ENCODE measurements at places on chromosomes 13 and 19.

- no peak for DNase-seq
These were observed 4.9 kb downstream of the TMED1 start for GRCh38 chr19:10830931-10831779.

DNA sequence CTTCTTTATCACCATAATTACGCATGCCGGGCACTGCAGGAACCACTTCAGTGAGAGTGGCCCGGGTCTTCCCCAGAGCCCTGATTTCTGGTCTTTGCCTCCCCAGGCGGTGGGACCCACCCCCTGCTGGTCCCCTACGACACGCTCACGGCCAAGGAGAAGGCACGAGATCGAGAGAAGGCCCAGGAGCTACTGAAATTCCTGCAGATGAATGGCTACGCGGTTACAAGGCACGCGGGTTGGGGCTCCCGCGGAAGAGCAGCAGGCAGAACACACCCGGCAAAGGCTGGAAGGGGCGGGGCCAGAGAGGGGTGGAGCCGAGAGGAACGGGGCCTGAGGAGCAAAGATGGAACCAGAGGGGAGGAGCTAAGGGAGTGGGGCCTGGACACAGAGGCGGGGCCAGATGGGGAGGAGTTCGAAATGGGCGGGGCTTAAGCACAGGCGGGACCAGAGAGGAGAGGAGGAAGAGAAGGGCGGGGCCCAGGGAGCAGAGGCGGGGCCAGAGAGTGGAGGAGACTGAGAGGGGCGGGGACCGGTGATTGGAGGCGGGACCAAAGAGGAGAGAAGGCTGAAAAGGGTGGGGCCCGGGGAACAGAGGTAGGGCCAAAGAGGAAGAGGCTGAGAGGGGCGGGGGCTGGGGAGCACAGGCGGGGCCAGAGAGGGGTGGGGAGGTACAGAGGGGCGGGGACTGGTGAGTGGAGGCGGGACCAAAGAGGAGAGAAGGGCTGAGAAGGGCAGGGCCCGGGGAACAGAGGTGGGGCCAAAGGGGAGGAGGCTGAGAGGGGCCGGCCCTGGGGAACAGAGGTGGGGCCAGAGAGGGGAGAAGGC is 73.4 kb downstream of the RYR1 start:
- peak; percentile 72 for DNase-seq

- DNase-seq: no peak
These were observed 7.4 kb downstream of the HPN start for GRCh38 chr19:35048911-35049411.

- no peak for DNase-seq
These were observed 2020.6 kb upstream of the PCDH20 start for GRCh38 chr13:63436325-63436668.

Measured in NCI-H82 (cell line).